Activated CD4-positive, CD25-positive, alpha-beta regulatory T cell (primary cell): ENCODE measurements at places on chromosomes 4 and X.

GRCh38 chr4:138616775-138617174 is 374.6 kb upstream of the SLC7A11 start:
- no peak for DNase-seq

GRCh38 chrX:45876206-45876605 is 669.0 kb downstream of the ZNF674 start:
- DNase-seq = no peak

DNA sequence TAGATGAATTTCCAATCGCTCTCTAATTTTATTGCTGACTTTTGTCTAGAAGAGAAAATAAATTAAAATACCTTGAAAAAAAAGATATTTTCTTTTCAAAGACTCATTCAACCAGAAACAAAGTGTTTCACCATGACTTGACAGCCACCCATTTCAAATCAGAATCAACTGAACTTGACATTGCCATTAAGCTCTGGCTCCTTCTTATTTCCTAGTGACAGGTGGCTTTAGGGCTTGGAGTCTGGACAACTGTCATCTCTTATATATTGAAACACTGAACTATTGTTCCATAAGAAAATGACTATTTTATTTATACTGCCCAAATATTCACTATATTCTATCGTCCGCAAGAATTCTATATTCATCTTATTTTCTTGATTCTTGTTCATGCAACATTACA is 229.2 kb downstream of the SLC39A8 start:
- no peak for DNase-seq

DNA sequence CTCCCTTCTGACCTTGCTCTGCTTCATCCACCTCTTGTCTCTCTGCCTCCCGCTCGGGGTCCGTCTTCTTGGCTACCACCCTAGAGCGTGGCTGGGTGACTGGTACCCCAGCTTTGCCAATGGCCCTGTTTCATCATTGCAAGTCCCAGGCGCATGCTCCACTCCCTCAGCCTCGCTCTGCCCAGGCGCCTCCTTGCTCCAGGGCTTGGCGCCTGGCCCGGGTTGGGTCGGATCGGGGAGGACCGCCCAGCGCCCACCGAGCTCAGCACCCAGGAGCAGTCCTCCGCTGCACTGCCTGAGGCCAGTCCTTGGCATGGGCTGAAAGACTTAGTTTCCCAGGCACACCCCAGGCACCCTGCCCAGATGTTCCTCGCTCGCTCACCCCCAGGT is 577 bp downstream of the BGN start:
- no peak for DNase-seq

DNA sequence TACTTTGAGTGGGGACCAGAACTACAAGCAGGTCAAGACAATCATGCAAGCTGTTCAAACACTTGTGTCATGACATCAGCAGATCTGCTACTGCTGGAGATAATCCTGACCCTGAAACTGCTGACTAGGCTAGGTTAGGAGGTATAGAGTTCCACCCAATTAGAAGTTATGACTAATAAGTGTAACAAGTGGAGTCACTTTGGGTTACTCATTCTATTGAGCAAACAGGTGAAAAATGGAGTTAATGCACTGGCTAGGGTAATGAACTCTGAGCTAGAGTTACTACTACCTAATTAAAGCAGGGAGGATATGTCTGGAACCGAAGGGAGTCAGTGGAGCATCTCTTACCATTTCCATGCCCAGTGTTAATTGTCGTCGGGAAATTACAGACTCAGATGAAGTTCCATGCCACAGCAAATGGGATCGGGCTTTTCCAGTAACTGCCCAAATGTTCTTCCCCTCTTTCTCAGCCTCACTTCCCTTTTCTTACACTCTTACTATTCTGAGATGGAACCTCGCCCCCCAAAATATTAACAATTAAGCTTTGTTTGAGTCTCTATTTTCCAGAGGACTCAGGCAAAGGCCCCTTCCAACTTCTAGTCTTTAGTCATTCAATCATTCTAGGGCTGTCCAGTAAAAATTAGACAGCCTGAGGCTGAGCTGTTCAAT is 19.8 kb upstream of the MANBA start:
- no peak for DNase-seq

- DNase-seq = no peak
Observed at GRCh38 chr4:3114377-3114776, 39.9 kb downstream of the HTT start.

GRCh38 chr4:165542476-165542875 is 163.7 kb downstream of the CPE start:
- DNase-seq = no peak

DNA sequence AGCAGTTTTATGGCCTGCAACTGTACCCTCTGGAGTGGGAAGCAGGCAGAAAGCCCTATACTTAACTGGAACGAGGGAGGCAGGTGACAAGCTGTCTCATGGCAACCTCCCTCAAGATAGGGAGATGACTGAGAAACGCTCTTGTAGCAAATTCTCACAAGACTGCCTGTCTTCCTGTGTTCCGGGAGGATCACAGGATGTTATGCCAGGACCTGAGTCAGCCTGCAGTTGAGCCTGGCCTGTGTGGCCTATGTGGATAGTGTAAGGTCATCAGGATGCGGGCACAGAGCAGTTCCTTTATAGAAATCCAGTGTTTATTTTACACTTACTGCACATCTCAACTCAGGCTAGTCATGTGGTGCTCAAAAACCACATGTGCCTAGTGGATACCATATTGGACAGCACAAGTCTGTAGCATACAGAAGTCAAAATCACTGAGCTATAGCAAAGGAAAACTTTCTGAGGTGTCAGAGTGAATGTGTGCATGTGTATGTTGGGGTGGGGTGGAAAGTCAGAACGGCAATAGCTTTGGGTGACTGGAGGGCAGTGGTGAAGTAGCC is 25.2 kb downstream of the TAF7L start:
- DNase-seq = no peak

DNA sequence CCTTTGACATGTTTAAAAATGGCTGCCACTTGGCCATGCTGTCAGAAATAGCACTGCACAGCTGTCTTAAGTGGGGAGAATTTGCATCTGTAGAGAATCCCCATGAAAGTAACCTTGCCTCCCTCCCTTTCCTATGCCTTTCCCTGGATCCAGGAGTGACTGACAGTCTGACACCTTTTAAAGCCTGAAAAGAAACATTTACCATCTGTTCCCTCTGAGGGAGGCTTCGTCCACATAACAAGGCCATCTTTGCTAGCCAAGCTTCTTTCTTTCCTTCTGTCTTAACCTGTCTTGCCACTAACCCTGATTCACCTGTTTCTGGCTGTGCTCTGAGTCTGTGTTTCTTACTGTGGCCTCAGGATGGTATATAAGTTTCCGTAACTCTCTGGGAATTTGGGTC is 21.3 kb upstream of the AADAT start:
- DNase-seq = no peak

- DNase-seq = no peak
Observed at GRCh38 chr4:152968806-152969394, 32.8 kb downstream of the FHDC1 start.

- no peak for DNase-seq
Observed at GRCh38 chrX:18927558-18927957, 56.4 kb downstream of the PHKA2 start.

GRCh38 chrX:119427024-119427794 is 28.1 kb downstream of the SLC25A43 start:
- no peak for DNase-seq

DNA sequence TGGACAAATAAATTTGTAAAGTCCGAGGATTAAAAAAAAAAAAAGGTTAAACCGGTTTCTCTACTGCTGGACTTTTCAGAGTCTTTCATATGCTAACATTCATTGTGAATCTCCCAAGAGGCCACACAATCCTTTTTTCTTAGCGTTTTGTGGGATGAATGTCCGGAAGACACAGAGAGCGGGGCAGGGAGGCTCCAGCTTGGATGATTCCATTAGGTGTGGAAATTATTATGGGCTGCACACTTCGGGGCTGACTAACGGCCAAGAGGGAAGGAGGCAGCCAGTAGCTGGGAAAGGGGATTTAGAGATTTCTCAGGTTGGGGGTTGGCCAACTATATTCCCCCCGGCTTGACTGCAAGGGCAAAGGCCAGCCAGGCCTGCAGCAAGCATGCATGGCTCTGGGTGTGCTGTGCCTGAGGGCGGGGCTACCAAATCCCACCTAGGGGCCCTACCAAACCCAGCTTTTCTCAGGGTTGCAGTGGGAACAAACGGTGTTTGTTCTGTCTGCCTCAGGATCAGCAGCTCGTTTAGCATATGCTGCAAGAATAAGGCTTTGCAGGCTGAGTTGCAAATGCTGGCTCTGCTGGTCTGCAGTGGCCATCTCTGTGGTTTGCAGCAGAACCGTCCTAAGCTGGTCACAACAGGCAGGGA is 28.6 kb downstream of the NYX start:
- DNase-seq = no peak

DNA sequence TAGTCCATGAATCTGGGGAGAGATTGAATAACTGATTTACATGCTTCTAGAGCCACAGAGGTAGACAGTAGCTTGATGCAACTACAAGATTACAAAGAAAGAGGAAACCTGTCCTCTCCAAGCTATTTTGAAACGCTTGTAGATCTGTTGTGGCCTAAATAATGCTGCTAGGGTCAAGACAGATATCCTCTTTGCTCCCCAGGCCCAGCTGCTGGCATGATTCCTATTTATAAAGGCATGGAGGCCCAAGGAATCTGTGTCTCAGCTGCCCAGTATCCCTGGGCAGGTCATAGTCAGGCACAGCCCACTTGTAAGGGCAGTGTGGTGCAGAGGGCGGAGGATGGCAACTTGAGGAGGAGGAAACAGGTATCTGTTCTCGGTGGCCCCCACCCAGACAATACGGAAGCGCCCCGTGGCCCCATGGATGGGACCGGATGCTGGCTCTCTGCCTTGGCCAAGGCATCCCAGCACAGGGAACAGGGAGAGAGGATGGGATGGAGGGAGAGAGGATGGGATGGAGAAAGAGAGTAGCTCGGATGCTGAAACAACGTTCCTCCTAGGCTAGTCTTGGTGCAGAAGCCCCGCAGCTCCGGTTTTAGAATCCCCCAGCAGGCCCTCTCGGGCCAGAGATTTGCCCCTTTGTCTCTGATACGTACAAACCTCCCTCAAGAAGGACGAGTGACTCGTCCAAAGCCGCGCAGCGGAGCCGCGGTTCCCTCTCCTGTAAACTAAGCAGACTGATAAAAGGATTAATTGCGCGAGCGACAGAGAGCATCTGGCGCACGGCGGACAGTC is 767 bp upstream of the SMIM20 start:
- peak; percentile 13 for DNase-seq

DNA sequence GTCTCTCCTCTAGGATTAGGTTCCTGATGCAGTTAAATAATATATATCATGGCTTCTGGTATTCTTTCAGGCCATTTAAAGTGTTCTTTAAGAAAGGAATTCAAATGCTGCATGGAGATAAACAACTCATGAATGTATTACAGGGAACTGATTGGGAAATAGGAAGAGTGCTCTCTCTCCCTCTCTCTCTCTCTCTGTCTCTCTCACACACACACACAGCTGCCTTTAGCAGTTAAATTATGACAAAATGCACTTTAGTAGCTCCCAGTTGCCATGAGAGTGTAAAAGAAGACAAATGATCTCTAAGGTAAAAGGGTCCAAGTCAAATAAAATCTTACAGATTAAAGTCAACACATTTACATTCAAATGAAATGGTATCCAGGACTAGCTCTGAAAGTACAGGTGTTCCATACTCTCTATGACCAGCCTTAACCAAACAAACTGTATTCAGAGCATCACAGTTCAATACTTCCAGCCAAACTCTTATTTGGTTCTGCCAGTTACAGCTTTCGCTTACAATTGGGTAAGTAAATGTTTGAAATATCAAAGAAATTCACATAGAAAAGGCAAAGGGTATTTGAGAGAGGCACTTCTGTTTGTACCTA is 94.7 kb upstream of the CXXC4 start:
- no peak for DNase-seq

GRCh38 chr4:106318511-106318910 is 2.2 kb downstream of the AIMP1 start:
- DNase-seq = no peak

DNA sequence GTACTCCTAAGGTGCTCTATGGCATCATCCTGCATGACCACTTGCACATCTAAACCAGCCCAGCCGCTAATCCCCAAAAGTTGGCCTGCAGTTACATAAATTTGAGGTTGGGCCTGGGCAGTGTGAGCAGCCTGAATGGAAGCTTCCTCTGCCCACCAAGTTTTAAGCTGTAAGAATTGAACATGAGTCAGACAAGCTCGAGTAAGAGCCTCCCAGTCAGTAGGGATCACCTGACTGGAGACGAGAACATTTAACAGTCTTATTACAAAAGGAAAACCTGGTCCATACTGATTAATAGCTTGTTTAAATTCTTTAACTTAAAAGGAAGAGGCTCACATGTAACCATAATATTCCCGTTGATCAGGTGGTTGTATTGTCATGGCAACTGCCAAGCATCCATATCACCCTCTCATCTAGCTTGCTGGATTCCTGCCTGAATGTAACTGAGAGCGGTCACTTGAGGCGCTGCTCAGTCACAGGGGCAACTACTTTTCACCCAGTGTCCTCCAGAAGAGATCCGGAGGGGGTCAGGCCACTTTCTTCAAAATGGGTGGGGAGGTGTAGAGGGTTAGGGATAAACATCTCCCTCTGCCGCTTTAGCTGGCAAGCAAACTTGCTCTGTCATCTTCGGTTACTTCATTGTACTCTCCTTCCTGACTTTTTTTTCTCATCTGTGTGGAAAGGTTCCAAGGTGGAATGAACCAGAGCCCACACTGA is 56.6 kb upstream of the WDR1 start:
- DNase-seq = no peak

DNA sequence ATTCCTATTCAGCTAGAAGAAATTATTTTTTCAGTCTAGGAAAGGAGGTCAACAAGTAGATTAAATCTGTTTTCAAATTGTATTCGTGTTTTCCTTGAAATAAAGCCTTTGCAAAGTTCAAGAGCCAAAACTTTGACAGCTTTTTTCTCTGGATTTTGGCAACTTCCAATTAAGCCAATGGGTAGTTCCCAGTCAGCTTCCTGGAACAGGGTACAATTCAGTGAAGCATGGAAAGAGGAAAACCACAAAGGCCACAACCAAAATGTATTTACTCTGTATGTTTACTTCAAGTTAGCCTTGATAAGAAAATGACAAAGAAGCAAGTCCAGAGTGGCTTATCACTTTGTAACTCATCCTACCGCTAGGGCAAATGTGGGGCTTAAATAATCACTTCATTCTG is 188.6 kb downstream of the COMMD8 start:
- DNase-seq = no peak

GRCh38 chr4:73735231-73735630 is 5.1 kb upstream of the CXCL8 start:
- DNase-seq = no peak

DNA sequence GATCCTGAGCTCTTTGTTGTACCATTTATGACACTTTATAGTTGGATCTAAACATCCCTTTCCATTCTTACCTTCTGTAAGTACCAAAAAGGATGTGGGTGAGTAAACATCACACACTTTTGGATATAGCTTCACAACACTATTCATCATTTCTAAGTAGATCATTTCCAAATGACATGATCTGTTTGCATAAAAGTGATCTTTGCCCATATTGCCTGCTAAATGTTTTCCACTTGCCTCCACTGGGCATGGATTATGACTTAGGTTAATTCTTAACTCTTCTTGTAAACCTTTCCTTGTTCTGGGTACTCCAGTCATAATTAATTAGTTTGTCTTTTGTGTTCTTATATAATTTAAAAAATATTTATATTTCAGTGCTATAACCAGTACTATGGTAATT is 244.9 kb upstream of the AGA start:
- DNase-seq = no peak

GRCh38 chr4:81221303-81222081 is 6.5 kb upstream of the PRKG2 start:
- no peak for DNase-seq
